ENCODE measurements at places on chromosomes 11 and 22. TPM values are rescaled to one million over a fixed set of nuclear protein-coding genes. Genes with fewer than 3 reads are reported as not detected.

CCDC157 gene
- 0.27 TPM for total RNA-seq

LIF gene
- total RNA-seq, result 1.4 TPM

OSBP2 gene
- 3.0 TPM for total RNA-seq

LRP4 gene
- 21.2 TPM for total RNA-seq

PDGFB gene
- 12.6 TPM for total RNA-seq

MCAT gene
- total RNA-seq, result 16.1 TPM

TRABD gene
- 40.6 TPM for total RNA-seq

ZC3H12C gene
- 13.7 TPM for total RNA-seq

NLRX1 gene
- total RNA-seq, result 18.9 TPM

USH1C gene
- 0.68 TPM for total RNA-seq

Measured in thoracic aorta (tissue), 2 donors.